Stimulated activated CD8-positive, alpha-beta memory T cell treated with anti-CD3 and anti-CD28 coated beads, Interleukin-7, amount 100 ng/mL, for 1 hour (primary cell): ENCODE measurements at places on chromosomes 4 and X.

- DNase-seq: no peak
Measured at GRCh38 chr4:88419874-88420273, 37.0 kb upstream of the HERC5 start.

- DNase-seq: no peak
Measured at GRCh38 chr4:36254371-36254770, 10.1 kb upstream of the ARAP2 start.

DNA sequence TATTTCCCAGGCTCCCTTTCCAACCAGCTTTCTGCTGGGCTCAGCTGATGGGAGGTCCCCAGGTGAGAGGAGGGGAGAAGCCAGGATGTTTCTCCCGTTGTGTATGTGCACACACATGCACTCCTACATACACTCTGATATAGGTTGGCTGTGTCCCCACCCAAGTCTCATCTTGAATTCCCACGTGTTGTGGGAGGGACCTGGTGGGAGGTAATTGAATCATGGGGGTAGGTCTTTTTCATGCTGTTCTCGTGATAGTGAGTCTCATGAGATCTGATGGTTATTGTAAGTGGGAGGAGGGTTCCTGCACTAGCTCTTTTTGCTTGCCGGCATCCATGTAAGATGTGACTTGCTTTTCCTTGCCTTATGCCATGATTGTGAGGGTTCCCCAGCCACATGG is 11.7 kb upstream of the HTRA3 start:
- no peak for DNase-seq

- no peak for DNase-seq
Measured at GRCh38 chrX:16005917-16006316, 117.4 kb upstream of the GRPR start.

GRCh38 chr4:187665086-187665485 is 330.5 kb upstream of the ZFP42 start:
- DNase-seq: no peak
